Stimulated activated CD4-positive, alpha-beta T cell treated with anti-CD3 and anti-CD28 coated beads, Interleukin-15, amount 100 ng/mL, for 1 hour (primary cell): ENCODE measurements at places on chromosomes 13 and 19.

DNA sequence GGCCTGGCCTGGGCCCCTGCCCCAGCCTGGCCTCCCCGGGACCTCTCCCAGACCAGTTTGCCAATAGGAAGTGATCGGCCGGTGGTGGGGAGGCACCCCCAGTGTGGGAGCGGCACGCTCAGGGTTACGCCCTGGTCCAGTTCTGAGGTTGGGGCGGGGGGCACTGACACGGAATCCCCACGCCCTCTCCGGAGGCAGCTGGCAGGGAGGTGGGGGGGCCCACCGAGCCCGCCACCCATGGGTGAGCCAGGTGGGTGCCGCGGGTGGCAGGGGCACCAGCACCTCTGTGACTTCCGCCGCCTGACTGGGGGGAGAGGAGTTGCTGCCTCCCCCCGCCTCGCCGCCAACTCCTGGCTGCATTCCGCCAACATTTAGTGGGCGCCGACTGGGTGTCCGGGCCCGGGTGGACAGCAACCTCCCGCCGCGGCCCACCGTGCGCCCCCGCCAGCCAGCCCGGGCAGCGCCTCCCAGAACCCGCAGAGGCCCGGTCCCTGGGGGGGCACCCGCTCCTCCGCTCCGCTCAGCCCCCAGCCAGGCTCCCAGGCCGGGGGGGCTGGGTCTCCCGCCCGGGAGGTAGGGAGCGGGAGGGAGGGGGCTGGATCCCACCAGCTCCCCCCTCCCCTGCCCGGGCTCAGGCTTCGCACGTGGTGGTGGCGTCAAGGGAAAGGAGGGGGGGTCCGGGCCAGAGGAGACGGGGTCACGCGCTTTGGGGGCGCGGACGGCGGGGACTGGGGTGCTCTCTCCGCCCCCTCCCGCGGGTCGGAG lies 2.0 kb downstream of the ZBTB7A start:
- no peak for DNase-seq

DNA sequence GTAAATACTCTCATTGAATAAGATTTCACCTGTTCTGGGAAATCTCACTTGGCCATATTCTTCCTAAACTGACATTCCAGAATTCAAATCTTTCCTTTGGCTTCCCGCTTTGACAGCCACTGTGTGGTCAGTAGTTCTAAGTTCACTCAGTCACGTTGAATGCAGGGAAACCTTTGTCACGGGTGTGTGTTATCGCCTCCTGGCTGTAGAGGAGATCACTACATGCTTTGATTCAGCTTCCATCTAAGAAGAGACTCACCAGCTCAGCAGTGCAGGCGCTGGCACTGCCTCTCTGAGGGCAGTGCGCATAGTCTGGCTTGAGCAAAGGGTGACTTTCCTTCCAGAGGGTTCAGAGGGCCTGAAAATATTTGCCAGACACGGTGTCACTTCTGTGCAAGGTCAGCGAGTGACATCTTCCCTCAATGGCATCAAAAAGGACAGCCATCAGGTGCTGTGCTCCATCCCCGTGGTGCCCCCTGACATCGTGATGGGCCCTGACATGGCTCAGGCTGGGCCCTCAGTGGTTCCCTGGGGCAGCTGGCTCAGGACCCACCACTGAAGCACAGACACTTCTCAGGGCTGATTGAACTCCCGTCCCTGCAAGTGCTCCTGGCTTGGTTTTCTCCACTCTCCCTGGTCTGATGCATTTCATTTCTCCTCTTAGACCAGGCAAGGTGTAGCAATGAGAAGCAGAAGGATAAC lies 635.4 kb upstream of the ARGLU1 start:
- no peak for DNase-seq

GRCh38 chr13:20778311-20778710 lies 4.5 kb upstream of the EEF1AKMT1 start:
- no peak for DNase-seq

DNA sequence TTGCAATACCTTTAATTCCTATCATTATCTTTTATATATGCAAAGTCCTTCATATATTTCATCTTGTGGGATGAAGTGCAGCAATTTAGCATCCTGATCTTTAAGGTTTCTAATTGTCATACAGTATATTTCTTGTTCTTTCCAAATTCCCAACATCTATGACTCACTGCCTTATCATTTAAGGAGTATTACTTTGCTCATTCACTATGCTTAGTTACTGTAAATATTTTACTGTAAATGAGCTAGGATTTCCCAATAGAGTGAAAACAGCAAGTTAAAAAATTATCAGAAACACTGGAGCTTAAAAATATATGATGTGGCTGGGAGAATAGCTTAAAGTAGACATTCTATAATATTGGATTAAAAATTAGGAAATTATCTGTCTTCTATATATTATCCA lies 69.9 kb downstream of the SLITRK6 start:
- no peak for DNase-seq

DNA sequence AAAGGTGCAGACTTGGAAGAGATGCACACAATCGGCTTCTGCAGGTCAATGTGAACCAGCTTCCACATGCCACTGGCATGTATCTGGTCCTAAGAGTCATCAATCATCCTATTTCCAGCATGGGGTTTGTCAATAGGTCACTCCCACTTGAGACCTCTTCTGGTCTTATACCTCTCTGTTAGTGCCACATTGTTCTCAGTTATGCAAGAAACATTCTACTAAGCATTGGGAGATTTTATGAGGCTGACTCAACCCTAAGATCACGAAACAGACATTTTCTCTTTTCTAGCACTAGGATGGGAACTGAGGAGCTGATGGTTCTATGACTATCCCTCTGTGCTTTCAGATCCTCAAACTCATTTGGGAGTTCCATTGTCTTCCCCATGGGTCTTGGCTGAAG lies 581.5 kb upstream of the KLF12 start:
- DNase-seq = no peak

- no peak for DNase-seq
These were observed 24.0 kb upstream of the OLFM4 start for GRCh38 chr13:53004573-53004972.
